ENCODE measurements at places on chromosomes 2 and 18.

- DNase-seq: no peak
Measured at GRCh38 chr2:75375646-75376582, 176.6 kb upstream of the TACR1 start.

GRCh38 chr2:174334781-174335251, at the start of gene SP9:
Gene SP9 (plus strand): TSS chr2:174334954. CDS start chr2:174335093, 139 bp downstream.
- no peak for DNase-seq

GRCh38 chr18:12278741-12279682, 24.9 kb downstream of the CIDEA start:
- DNase-seq: no peak

DNA sequence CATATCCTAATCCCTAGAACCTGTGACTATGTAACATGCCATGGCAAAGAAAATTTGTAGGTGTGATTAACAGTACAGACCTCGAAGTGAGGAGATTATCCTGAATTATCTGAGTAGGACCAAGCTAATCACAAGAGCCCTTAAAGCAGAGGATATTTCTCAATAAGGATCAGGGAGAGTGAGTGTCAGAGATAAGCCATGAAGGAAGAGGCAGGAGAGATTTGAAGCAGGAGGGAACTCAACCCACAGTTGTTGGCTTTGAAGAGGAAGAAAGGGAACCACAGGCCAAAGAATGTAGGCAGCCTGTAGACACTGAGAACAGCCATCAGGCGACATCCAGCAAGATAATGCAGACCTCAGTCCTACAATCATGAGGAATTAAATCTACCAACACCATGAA, 229.3 kb downstream of the NBAS start:
- no peak for DNase-seq

- no peak for DNase-seq
Measured at GRCh38 chr18:77111951-77112746, 20.4 kb downstream of the MBP start.

DNA sequence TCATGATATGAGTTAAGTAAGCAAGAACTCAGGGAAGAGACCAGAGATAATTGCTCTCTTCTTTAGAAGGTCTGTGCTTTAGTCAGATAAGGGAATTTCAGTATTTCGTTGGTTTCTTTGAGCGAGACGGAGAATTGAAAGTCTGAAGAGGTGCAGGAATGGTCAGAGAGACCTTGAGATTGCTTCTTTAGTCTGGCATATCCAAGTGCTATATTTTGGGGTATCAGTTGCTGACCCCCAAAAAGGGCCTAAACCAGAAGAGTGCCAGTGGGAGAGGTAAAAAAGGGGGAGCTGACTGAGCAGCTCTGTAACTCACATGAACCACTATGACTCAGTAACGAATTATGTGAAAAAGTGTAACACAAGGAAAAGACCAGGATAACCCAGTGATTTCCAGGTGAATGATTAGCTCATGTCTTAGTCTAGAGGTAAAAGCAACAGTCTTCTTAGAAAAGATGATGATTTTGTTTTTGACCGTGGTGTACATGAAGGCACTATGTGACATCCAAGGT, 932.9 kb downstream of the TDRD15 start:
- no peak for DNase-seq

- DNase-seq: no peak
Measured at GRCh38 chr2:132496555-132496954, 80.0 kb downstream of the GPR39 start.

GRCh38 chr2:228771774-228772173, 499.3 kb downstream of the PID1 start:
- no peak for DNase-seq

DNA sequence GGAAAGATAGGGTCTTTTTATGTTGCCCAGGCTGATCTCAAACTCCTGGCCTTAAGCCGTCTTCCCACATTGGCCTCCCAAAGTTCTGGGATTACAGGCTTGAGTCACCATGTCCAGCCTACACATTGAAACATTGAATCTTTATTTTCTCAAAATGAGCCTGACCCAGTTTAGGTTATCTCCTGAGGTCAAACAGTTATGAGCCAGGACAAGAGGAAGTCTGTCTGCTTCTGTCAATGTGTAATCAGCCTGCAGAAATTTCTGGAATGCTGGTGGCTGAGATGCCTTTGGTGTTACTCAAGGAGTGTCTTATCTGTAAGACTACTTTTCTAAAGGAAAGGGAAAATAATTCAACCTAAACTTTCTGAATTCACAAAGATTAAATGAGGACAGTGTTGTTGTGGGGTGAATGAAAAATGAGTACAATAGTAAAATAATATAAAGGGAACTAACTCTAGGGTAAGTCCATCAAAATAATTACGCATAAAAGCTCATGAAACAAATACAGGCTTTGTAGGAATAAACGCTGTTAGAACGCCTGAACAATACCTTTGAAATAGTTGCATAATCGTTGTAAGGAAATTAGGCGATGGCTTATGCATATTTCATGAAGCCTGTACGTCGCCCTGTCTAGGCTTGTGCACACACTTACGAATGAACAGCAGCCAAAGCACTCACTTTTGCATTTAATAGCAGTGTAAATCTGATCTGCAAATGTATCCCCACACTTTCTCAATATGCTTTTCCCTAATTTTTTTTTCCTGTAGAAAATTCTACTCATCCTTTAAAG, 260.8 kb downstream of the RDH14 start:
- no peak for DNase-seq

- DNase-seq: no peak
Measured at GRCh38 chr2:1868683-1869141, 124.4 kb upstream of the PXDN start.

GRCh38 chr2:51628917-51629316, 597.0 kb upstream of the NRXN1 start:
- DNase-seq: no peak

GRCh38 chr2:175742367-175742766, 259.7 kb downstream of the LNPK start:
- no peak for DNase-seq

GRCh38 chr2:105369777-105370690, 28.8 kb downstream of the FHL2 start:
- DNase-seq: peak; percentile 53

- DNase-seq: no peak
Measured at GRCh38 chr2:122707224-122707824, 951.9 kb downstream of the TSN start.

DNA sequence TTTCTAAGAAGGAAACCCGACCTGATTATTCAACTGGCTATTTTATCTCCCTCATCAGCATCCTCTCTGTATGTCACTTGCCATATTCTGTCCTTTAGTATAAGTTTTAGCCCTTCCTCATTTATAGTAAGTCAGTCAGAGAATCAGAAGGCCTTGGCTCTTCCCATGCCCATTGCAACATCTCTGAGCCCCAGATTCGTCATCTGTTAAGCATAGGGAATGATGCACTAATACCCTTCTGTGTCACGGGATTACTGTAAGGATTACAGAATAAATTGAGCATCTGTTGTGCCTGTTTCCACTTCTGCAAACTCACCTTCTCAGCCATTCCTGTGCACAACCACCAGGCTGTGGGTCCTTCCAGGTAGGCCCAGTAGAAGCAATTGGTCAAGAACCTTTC, 258.1 kb upstream of the RAB12 start:
- DNase-seq: no peak

DNA sequence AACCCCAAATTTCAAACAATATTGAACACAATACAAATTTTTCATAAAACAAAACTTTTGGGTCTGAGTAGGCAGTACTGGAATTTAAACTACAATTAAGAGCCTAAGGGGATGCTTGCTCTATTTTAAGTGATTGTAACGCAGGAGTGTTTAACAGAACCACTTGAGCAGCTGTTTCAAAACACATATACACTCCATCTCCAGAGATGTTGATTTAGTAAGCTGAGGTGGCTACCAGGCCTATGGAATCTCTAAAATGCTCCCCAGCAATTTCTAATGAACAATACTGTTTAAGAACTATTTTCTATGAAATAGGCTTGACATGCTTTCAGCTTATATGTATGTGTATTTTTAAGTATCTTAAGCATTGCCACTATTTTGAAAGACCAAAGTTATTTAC, 58.5 kb downstream of the SP3 start:
- DNase-seq: no peak

GRCh38 chr2:239695106-239695727, 294.4 kb upstream of the HDAC4 start:
- no peak for DNase-seq

- no peak for DNase-seq
Measured at GRCh38 chr18:58863539-58864145, 1.0 kb upstream of the ZNF532 start.

DNA sequence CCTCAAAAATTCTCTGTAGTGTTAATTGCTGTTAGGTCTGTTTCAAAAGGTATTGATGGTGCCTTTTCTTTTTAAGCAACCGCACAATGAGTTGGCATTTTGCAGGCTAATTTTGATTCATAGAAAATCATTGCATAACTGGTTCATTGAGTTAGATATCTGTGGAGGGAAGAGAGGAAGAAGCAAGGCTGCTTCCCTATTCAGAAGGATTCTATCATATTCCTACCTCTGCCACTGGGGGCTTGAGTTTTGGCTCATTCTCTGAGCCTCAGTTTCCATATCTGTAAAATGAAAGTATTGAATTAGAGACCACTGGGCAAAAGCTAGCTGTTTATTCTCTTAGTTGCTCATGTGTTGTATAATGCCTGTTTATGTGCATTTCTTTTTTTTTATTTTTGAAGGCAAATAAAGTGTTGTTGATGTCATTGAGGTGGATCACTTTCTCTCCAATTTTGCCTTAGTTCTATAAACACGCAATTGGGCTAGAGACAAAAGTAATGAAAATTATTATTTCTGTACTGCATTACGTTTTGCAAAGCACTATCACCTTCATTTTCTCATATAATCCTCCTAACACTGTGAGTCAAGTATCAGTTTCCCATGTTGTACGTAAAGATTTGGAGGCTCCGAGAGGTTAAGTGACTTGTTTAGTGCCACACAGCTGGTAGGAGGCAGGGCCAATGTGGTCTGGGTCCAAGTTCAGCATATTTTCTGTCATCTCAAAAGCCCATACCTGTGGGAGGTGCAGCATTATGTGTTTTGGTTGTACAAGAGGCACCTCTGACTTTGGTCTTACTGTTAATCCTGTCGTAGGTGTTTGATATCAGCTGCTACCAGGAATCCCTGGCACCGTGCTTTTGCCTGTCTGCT, 5.9 kb downstream of the TRIB2 start:
- no peak for DNase-seq

GRCh38 chr2:14516844-14517243, 115.7 kb upstream of the LRATD1 start:
- no peak for DNase-seq

GRCh38 chr18:35167332-35167731, 73.5 kb upstream of the ZNF397 start:
- DNase-seq: no peak

DNA sequence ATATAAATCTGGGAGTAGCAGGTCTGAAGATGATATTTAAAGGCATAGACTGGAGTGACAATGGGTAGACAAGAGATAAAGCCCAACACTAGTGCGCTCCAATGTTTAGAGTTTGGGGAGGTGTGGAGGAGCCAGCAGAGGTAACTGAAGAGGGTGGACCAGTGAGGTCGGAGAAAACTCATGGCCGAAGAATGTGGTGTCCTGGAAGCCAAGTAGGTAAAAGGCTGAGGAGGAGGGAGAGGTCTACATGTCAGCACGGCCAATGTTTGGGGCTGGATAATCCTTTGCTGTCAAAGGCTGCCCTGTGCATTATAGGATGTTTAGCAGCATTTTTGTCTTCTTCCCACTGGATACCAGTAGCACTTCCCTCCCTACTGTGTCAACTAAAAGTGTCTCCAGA, 78.8 kb upstream of the KCNE4 start:
- no peak for DNase-seq

- DNase-seq: no peak
Measured at GRCh38 chr2:45782986-45783385, 131.5 kb downstream of the PRKCE start.

GRCh38 chr2:61454383-61454782, 16.5 kb downstream of the USP34 start:
- no peak for DNase-seq

DNA sequence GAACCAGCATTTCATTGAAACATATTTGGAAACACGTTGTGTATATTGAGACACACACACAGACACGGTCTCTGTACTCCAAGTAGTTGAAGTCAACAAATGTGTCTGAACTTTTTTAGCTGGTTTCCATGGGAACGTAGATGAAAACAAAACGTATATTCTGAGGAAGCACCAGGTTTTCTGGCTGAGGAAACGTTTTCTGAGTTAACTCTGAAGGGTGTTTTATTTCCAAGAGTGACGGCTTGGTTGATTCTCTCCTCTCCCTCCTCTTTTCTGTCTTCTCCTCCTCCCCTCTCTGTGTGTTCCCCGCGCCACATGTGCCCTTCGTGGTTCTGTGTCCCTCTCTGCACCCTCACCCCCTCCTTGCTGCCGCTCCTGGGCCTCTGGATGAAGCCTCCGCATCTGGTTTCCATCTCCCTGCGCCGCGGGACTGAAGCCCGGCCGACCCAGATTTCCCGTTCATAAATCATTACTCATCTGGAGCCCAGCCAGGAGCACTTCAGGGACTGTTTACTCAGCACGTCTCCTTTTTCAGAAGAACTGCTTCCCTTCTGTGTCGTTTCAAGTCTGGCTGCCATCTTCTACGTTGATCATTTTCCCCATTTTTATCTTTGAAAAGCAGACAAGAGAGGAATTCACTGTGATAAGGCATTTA, 122.7 kb downstream of the COL6A3 start:
- DNase-seq: no peak
